ENCODE measurements at places on chromosomes 5 and 9. TPM values are rescaled to one million over a fixed set of nuclear protein-coding genes. Genes with fewer than 3 reads are reported as not detected.

Gene PAEP
- total RNA-seq = not detected

Gene GRM6
- total RNA-seq = not detected

Gene PRSS3
- total RNA-seq = 5.7 TPM

Gene CDX1
- 0.65 TPM for total RNA-seq

Gene SPATA31A3
- not detected for total RNA-seq

Gene TXNDC8
- not detected for total RNA-seq
